ENCODE measurements at places on chromosomes 2 and 18.
A peak's percentile ranks its signal among the peaks of the same experiment; 100 is the strongest.

- DNase-seq = peak; percentile 20
Measured at GRCh38 chr2:232816657-232817056, 40.3 kb upstream of the KCNJ13 start.

GRCh38 chr2:18180031-18180610 is 301.7 kb downstream of the KCNS3 start:
- DNase-seq = no peak

DNA sequence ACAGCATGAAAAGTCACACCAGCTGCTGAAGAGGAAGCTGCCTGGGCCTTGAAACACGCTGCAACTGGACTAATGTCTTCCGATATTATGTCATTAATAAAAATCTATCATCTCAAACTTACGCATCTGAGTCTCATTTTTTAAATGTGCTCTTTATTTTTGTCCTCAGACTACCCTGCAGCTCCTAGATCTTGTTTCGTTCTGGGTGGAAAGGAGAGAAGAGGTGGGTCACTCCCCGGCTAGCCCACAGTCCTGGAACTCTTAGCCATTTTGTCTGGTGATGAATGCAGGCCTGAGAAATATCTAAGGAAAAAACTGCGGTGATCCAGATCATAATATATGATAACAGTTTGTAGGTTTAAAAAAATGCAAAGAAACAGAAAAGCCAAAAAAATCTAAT is 73.3 kb downstream of the TXNL1 start:
- no peak for DNase-seq

- no peak for DNase-seq
Measured at GRCh38 chr18:59655676-59656075, 41.5 kb downstream of the CCBE1 start.

- no peak for DNase-seq
Measured at GRCh38 chr2:206979922-206980321, 40.6 kb downstream of the CPO start.

- no peak for DNase-seq
Measured at GRCh38 chr18:62760403-62760734, 45.0 kb downstream of the PHLPP1 start.

GRCh38 chr2:14015113-14015630 is 617.3 kb upstream of the LRATD1 start:
- no peak for DNase-seq

- no peak for DNase-seq
Measured at GRCh38 chr18:32735781-32736180, 37.0 kb downstream of the KLHL14 start.

DNA sequence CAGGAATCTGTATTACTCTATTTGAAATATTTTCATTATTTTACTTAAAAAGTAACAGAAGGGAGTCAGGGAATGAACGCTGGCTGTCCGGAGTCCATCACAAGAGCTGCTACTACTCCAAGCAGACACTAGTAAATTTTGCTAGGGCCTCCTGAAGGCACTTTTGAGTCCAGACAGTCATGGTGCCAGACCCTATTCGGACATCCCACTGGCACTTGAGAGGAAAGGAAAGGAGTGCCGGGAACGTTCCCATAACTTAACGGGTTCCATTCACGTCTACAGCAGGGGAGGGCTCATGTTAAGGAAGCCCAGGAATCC is 563 bp upstream of the GMCL1 start:
- DNase-seq = no peak

- DNase-seq = no peak
Measured at GRCh38 chr2:219125886-219126270, 34.7 kb downstream of the NHEJ1 start.

GRCh38 chr2:29238497-29238896 is 123.3 kb downstream of the CLIP4 start:
- DNase-seq = no peak

DNA sequence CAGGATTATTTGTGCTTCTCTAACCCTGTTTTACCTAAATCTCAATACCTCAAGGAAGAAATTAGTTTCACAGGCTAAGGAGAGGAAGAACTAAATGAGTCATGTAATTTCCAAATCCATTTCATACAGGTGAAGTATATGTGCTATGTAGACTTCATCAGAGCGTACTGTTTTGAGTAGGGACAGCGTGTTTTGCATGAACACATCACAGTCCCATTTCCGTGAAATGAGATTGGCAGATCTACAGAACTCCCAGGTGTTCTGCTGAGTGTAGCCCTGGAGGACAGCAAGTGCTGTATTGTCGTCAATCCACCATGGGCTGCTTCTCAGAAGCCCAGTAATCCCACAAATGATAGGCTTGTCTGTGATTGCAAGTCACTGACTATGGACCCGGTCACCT is 97.7 kb downstream of the XRCC5 start:
- DNase-seq = no peak

DNA sequence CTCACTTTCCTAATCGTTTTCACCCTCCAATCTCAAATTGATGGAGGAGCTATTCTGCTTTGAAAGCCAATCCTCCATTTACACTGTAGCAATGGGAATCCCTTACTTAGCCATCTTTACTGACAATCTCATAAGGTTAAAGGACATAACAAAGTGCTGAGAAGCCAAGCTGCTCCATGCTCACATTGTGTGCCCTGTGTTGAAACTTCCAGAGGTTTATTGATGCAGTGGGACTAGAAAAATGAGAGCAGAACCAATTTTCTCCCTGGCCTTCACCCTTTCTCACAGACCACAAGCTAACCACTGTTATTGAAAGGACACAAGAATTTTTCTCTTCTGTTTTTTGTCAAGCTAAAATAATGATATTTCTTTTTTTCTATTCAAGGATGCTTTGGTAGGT is 63.8 kb downstream of the CSRNP3 start:
- no peak for DNase-seq

DNA sequence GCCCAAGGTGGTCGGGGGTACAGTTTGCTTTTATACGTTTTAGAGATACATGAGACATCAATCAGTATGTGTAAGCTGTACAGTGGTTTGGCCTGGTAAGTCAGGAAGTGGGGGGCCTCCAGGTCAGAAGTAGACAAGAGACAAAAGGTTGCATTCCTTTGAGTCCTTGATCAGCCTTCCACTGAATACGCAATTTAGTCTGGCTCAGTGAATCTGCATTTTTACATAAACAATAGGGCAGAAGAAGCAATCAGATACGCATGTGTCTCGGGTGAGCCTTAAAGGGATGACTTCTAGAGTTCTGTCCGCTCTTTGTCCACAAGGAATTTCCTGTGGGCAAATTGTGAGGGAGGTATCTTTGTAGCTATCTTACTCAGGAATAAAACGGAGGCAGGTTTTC is 87.2 kb downstream of the SOWAHC start:
- no peak for DNase-seq

- DNase-seq = peak; percentile 47
Measured at GRCh38 chr2:60834270-60834717, 47.1 kb upstream of the REL start.

Measured in CD14-positive monocyte (primary cell).